ENCODE measurements at places on chromosomes 12 and 14.

- DNase-seq, result peak; percentile 54
These were observed 51.2 kb downstream of the ACSS3 start for GRCh38 chr12:81128930-81129554.

DNA sequence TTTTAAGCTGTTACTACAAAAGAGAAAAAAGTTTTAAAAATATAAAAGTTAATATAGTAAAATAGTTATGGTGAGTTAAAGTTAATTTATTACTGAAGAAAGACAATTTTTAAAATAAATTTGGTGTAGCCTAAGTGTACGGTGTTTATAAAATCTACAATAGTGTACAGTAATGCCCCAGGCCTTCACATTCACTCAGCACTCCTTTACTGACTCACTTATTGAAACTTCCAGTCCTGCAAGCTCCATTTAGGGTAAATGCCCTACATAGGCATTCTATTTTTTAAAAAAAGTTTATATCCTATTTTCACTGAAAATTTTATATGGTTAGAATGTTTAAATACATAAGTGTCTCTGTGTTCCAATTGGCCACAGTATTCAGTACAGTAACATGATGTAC lies 769.5 kb upstream of the NOVA1 start:
- DNase-seq, result no peak

DNA sequence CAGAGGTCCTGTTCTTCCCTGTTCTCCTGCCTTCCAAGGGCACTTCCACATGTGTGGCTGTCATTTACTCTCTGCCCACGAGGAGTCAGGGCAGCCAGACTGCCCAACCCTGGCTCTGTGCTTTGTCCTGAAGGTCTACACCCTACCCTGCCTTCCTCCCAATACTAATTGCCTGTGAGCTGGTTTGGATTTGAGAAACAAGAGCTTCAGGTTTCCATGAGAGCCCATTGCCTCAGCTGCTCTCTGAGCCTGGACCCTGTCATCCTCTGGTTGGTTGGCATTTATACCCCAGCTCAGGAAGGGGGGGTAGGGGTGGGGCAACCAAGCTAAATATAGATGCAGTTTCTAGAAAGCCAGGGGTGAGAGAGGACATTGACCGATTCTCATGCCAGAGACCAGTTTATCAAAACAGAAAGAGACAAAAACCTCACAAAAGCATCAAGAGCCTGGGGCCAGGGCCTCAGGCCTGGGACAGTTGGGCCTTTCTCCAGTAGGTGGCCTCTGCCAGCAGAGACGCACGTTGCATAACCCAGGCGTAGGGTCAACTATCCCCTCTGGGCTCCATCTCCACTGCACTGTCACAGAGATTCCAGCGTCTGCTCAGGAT lies 34.5 kb downstream of the VDR start:
- no peak for DNase-seq

DNA sequence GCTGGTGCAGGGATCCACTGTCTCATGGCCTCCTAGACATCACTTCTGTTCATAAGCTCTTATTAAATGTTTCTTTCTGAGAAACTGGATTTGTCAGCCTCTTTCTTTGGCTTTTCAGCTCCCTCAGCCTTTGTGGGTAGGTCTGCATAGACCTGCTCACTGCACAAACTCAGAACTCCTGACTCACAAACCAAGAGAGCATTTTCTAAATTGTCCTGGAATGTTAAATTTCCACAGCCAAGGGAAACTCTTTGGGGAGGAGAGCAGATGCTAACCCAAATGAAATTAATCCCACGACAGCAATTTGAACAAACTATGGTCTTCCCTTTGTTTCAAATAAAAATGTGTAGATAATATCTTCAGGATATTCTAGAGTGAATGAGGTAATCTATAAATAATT lies 19.5 kb upstream of the CERS5 start:
- no peak for DNase-seq

- DNase-seq, result no peak
These were observed 8.6 kb downstream of the ASB2 start for GRCh38 chr14:93967637-93968250.

DNA sequence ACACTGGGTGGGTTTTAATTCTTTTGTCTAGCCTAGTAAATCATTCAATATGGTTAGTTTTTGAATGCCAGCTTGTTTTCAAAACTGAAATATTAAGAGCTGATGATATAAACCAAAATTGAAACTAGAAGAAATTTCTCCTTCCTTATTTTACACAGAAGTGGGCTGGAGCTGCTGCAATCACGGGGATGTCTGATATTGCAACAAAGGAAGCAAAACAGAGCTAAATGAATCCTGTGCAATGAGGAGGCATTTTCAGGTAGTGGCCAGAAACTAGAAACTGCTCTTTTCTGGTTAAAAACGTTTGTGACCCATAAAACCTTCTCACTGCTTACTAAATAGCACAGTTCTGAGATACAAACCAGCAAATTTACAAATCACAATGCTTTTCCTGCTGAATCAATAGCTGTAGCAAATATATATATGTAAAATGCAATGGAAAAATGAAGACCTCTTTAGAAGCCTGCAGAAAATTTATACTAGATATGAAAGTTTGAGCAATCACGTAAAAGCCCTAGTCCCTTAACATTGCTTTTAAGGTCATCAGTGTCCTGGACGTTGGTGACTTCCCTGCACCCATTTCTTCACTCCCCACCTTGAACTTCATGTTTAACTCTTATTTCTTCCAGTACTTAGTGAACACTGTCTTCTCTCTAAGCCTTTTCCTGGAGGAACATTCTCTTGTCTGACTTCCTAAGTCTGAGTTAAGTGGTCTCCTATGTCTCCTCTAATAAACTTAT lies 15.9 kb upstream of the LRRK2 start:
- DNase-seq, result no peak

GRCh38 chr12:32606443-32606842 lies 72.7 kb upstream of the DNM1L start:
- DNase-seq, result no peak

DNA sequence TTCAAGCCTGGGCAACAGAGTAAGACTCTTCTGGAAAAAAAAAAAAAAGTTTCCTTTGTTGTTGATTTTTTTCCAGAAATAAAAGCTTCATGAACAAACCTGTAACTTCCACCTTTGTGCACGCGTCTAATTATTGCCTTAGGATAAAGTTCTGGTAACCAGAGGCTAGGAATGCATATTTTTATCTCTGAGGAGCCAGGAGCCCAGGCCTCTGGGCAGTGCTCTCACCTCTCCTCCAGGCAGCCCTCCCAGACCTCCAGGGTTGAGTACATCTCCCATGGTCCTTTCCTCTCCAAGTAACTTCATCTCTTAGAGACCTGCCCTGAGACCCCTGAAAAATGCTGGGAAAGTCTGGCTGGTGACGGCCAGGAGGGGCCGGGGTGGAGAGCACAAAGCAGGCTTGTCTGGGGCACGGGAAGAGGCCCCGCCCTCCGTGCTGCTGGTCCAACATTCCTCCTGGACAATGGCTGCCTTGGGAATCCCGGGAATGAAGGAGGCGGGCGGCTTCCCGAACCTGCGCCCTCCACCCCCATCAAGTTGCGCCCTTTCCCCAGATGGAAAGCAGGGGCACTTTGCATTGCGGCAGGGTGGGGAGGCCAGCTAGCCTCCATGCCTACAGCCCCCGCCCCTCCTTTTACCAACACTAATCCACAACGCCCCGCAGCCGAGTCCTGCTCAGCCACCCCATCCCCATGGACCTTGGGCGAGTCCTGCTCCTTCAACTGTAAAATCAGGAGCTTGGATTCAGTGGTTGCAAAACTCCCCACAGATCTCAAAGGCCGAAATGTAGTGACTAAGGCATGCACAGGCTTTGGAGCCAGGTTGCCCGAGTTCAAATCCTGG lies 7.3 kb upstream of the FIGNL2 start:
- no peak for DNase-seq

GRCh38 chr12:62930546-62931425 lies 4.2 kb downstream of the PPM1H start:
- no peak for DNase-seq

GRCh38 chr14:95478818-95479217 lies 37.6 kb downstream of the SYNE3 start:
- no peak for DNase-seq

GRCh38 chr14:100567009-100567876 lies 20.0 kb downstream of the BEGAIN start:
- DNase-seq, result no peak

DNA sequence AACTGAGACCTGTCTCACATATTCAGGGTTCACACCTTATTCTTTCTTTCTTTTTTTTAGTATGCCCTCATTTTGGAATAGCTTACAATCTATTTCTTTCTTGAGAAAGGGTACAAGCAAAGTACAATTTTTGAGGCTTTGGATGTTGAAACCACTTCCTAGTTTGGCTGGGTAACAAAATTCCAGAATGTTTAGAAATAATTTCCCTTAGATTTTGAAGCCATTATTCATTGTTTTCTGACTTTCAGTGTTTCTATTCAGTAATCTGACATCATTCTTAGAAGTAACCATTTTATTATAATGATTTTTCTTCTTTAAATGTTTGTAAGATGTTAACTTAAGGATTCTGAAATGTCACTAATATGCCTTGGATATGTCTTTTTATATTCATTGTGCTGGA lies 28.2 kb downstream of the ST8SIA1 start:
- DNase-seq, result no peak

DNA sequence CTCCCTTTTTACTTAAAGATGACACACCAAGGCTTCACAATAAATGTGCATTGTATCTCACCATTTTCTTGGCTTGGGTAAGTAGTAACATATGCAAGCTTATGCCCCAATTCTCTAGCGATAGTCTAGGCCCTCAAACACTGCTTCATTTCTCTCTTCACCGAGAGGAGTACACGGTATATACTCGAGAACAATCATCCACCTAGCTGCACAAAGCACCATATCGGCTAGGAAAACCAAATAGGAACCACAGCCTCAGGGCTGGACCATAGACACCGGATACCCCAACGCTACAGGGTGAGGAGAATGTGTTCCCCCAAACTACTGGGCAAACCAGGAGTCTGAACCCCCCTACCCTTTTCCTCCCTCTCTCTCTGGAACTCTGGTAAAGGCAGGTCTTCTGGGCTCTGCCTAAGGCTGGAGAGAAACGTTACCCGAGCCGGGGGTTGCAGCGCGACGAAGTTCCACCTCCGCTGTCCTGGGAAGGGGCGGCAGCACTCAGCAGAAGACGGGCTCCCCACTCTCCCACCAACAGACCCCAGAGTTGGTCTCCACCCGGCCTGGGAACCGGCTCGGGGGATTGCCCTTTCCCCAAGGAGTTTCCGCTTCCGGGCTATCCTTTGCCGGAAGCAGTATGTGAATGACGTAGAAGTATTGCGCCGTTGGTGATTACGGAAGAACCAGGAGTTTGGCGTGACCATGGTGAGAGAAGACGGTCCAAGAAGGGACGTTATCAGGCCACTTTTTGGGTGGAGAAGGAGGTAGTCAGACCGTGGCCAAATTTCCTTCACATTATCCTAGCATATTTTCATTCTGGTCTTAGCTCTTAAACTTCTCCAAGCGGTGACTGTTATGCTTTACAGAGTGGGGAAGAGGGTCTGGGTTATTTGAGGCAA lies at the start of the genes AREL1 and FCF1:
Gene AREL1 (minus strand): TSS at position 582 of the 896 bp plus-strand sequence. CDS start 27,465 bp downstream, outside the sequence.
Gene FCF1 (plus strand): TSS at position 646 of the 896 bp plus-strand sequence. CDS start 54 bp downstream, at position 700.
- no peak for DNase-seq

DNA sequence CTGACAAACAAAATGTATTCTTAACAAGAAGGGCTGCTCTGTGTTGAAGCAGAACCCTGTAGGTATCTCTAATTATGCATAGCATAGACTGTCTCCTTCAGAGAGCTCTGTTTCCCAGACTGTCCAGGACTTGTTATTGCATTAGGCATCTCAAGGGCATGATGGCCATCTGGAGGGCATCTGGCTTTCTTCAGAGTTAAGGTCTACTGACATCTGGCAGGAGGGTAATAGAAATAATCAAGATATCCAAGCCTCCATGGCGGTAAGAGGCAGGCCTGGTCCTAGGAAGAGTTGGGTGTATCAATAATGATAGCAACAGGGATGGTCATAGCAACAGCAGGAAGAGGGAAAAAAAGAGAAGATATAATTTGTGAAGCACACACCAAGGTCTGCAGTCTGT lies 161.2 kb downstream of the TTC8 start:
- no peak for DNase-seq

GRCh38 chr12:1914114-1914911 lies 4.1 kb downstream of the CACNA2D4 start:
- no peak for DNase-seq

- DNase-seq, result no peak
These were observed 7.3 kb upstream of the FAM234B start for GRCh38 chr12:13036881-13037280.

GRCh38 chr12:28014196-28014595 lies 41.7 kb upstream of the PTHLH start:
- DNase-seq, result peak; percentile 28

DNA sequence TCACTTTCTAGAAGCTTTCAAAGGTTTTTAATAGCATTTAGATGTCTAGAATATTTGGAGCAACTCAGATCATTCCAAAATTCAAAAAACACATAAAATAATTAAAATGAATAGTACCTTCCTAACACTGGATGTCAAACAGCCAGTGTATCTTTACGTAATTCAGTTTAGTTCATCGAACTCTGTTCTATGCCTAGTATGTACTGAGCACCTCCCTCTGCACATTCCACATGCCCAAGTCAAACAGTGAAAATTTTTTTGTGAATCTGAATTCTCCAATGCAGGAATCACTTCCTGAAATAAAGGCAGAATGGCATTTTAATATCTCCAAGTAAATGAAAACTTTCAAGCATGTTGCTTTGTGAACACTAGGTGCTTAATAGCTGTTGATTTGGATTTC lies 192.3 kb downstream of the C12orf42 start:
- DNase-seq, result no peak

- DNase-seq, result peak; percentile 43
These were observed 2.1 kb upstream of the SLC11A2 start for GRCh38 chr12:51028126-51028812.

- DNase-seq, result no peak
These were observed 733 bp upstream of the PPFIBP1 start for GRCh38 chr12:27523305-27523641.

- no peak for DNase-seq
These were observed 94.1 kb upstream of the BMP4 start for GRCh38 chr14:54050759-54051158.

- DNase-seq, result no peak
These were observed 6.1 kb upstream of the ALDH1L2 start for GRCh38 chr12:105090361-105090760.

DNA sequence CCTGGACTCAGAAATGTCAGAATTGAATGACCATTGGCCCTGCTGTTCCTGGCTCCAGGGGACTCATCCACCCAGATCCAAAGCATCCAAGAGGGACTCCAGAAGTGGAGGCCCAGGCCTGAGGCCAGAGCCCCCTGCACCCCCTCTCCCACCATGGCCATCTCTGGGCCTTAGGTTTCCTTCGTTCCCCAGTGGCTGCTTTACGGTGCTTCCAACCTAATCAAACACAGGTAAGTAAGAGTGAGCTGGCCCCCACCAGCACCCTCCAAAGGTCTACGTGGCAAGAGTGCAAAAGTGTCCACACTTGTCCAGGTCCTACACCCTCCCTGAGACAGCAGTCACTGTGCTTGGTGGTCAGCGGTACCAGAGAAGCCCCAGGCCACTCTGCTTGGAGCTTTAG lies 139.0 kb downstream of the DPF3 start:
- DNase-seq, result no peak

DNA sequence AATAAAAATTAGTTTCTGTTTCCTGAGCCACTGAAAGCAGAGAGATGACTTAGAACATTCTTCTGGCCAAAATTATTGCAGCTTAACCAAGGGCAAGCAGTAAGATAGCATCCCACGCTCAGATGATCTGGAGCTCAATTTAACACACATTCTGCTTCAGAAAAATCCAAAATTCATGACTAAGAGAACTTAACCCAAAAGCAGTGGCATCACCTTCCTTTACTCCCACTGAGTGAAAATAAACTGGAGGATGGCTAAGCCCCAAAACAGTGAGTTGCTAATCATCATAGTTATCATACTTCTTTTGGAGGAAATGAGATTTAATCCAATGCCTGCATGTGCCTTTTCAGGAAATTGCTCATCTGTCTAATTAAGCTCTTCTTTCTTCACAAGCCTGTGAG lies 195.4 kb downstream of the DUSP6 start:
- no peak for DNase-seq

GRCh38 chr12:230925-231671 lies 17.1 kb upstream of the SLC6A12 start:
- peak; percentile 29 for DNase-seq
